ENCODE measurements at places on chromosomes 3 and 15.

GRCh38 chr15:68012911-68013310 is 41.2 kb upstream of the PIAS1 start:
- DNase-seq, result no peak

GRCh38 chr15:43828061-43828657 is 1.4 kb downstream of the WDR76 start:
- DNase-seq, result no peak

GRCh38 chr3:155497930-155498647 is 204.6 kb upstream of the STRIT1 start:
- DNase-seq, result no peak

GRCh38 chr3:60577601-60578000 is 673.7 kb downstream of the FHIT start:
- DNase-seq, result no peak

- DNase-seq, result peak; percentile 68
Measured at GRCh38 chr3:132659000-132659364, 627 bp downstream of the ACAD11 start.

- no peak for DNase-seq
Measured at GRCh38 chr3:150169330-150169940, 198.7 kb upstream of the PFN2 start.

DNA sequence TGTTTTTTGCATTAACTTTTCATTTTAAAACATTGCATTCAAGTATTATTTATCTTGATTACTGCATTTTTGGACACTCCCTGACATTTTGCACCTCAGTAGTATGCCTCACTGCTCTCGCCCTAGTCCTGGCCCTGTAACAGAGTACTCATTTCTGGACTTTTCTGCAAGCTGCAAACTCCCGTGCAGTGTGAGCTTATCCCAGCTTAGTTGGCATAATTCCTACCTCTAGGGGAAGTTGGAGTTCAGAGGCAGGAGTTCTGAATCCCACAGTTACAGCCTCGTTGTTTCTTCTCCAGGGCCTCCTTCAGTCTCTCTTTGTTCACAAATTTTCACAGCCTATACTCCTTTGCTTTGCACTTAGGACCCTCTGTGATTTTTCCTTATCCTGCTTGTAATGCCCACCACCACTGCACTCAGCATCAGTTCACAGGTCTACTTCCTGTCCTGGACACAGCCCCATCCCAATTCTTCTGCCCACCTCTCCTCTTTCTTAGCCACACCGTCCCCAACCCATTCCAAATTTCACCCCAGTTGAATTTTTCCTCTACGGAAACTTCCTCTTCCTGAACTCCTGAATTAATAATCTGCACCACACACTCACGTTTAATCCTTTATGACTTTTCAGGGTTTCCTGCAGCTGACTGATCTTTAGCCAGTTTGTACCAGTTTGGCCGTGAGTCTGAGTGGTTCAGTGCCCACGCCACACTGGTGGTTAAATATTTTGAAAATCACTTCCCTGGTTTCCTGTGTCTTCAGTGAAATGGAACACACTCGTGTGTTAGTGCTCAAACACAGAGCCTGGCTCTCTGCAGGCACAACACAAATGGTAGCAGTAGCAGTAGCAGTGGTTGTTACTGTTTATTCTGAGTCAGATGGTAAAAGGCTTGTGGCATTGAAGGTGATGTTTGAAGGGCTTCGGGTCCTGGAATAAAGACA is 6.3 kb upstream of the CTSH start:
- no peak for DNase-seq

DNA sequence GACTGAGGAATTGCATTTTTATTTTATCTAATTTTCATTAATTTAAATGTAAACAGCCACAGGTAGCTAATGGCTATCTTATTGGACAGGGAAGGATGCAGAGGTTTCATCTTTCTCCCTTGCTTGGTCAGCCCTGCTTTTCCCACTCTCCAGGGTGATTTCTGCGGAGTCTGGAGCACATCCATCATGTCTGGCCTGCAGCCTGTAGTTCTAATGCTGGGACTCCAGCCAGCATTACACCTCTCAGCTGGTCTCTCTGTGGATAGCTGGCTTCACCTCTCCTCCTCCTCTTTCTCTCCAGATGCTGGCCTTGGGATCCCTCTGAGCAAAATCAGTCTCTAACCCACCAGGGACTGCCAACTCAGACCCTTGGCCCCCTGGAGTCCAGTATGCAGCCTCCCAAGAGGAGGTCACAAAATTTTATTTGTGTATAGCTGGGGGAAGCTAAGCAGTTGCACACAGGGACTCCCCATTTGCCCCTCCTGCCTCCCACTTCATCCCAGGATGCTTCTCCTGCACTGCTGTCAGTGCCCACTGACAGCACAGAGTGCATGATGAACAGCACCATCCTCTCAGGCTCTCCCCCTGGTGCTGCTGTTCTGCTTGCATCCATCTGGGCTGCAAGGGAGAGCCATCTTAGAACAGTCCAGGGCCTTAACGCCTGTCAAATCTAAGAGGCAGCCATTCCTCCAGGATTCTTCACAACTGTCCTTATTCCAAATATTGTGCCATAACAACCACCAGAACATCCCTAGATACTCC is 1.7 kb downstream of the BFSP2 start:
- no peak for DNase-seq

GRCh38 chr15:65146438-65146837 is 12.8 kb upstream of the PDCD7 start:
- DNase-seq, result no peak

DNA sequence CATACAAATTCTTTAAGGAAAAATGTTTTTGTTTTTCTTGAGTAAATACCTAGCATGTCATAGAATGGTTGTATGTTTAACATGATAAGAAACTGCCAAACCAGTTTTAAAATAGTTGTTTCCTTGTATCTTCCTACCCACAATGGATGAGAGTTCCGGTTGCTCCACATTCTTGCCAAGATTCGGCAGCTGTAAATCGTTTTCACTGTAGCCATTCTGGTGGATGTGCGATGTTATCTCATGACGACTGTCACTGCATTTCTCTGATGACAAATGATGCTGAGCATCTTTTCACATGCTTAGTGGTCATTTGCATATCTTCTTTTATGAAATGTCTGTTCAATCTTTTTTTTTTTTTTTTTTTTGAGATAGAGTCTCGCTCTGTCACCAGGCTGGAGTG is 36.6 kb upstream of the SH3GL3 start:
- DNase-seq, result no peak

DNA sequence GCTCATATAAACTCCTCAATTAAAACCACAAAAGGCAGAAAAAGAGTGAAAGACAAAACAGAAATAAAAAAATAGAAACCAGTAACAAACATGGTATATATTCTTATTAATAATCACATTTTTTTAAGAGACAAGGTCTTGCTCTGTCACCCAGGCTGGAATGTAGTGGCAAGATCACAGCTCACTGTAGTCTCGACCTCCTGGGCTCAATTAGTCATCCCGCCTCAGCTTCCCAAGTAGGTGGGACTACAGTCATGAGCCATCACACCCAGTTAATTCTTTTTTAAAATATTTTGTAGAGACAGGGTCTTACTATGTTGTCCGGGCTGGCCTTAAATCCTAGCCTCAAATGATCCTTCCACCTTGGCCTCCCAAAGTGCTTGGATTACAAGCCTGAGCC is 37.1 kb downstream of the FAM240A start:
- DNase-seq, result no peak

GRCh38 chr3:136186846-136187245 is 9.3 kb downstream of the MSL2 start:
- DNase-seq, result no peak

- no peak for DNase-seq
Measured at GRCh38 chr3:8884630-8885290, 78.5 kb downstream of the RAD18 start.

DNA sequence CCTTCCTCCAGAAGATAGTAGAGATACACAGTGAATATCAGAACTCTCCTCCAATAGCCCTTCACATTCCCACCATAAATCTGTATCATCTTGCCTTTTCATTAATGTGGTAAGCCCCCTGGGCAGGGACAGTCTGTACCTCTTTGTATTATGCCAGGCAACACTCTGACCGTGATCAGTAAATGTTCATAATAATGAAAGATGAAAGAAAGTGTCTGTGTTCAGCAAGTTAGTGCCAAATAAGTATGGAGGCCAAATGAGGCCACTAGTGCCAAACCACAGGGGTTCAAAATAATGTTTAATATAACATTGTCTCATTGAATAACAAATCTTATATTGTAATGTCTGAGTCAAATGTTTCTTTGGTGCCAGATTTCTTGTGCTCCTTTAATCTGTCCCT is 104.3 kb downstream of the CMSS1 start:
- no peak for DNase-seq

DNA sequence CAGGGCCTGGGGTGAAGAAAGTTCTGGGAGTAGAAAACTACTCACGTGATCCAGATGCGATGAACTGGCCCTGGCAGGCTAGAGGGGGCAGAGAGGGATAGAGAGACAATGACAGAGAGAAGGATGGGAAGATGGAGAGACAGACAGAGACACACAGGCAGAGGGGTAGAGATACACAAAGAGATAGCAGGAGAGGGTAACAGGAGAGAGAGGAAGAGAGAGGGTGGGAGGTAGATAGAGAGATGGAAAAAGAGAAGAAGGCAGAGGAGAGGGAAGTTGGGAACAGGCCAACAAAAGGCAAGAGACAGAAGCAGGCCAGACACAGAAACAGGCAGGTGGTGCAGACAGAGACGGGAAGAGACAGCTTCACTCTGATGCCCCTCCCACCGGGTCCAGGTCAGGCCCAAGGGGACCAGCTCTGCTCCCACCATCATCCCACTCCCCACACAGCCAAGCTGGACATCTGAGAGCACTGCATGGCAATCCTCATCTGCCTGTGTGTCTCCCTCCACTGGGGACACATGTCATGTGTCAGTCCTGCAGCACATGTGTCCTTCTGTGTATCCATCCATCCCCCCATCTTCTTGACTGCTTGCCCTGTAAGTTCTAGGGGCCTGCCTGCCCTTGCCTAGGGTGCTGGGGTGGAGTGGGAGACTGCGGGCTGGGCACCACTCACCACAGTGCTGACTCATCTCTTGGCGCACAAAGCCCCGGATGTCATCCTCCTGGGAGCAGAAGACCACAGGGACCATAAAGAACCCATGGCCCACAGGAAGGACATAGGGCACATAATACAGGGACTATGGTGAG is 2.2 kb upstream of the UCN2 start:
- no peak for DNase-seq

DNA sequence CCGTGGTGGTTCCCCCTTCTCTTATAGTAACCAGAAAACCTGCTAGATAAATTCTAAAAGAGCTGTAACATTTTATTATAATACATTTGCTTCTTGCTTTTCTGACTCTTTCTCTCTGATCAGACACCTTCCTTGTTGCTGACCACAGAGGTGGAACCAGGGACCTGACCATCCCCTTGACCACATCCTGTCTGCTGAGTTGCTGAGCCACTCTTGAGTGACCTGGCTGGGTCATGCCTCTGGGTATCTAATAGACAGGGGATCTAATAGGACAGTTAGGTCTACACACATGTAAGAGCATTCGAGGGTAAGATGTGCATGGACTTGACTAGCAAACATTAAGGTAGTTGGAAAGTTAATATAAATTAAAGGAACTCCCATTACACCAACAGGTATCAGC is 22.8 kb upstream of the TRIM59 start:
- no peak for DNase-seq

GRCh38 chr15:49436751-49437150 is 13.7 kb downstream of the FGF7 start:
- DNase-seq, result no peak

- DNase-seq, result no peak
Measured at GRCh38 chr3:18098960-18099587, 326.1 kb downstream of the SATB1 start.

DNA sequence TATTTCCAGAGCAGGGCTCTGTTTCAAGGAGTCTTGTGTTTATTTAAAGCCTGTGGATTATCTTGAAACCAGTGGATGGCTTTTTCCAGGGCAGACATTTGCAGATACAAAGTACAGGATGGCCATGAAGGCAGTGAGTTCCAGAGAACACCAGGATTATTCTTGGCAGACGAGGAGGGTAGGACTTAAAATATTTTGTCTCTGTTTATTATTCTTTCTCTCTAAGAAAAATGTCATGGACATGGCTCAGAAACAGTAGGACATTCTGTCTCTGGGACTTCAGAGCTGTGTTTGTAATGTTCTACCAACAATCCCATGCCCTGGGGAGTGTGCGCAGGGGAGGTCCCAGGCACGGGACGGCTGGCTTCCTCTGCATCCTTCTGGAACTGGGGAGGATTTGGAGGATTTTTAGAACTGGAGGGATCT is 125.9 kb downstream of the ATP10A start:
- DNase-seq, result no peak

- DNase-seq, result no peak
Measured at GRCh38 chr3:53288214-53288613, 32.4 kb upstream of the TKT start.

DNA sequence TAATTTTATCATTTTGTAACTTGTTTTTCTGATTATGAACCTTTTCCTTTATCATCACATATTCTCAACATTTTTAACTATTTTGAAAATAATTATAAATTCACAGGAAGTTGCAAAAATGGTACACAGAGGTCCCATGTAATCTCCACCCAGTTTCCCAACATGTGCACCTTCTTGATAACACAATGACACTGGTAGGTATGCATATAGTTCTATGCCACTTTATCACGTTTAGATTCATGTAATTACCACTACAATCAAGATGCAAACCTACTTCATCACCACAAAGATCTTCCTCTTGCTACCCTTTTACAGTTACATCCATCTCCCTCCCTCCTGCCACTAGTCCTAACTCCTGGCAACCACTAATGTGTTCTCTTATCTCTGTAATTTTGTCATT is 413.9 kb downstream of the SHQ1 start:
- DNase-seq, result no peak

- DNase-seq, result no peak
Measured at GRCh38 chr3:187314176-187314575, 22.6 kb upstream of the MASP1 start.

All from NCI-H187 (cell line).